ENCODE measurements at places on chromosomes 2 and 18.

DNA sequence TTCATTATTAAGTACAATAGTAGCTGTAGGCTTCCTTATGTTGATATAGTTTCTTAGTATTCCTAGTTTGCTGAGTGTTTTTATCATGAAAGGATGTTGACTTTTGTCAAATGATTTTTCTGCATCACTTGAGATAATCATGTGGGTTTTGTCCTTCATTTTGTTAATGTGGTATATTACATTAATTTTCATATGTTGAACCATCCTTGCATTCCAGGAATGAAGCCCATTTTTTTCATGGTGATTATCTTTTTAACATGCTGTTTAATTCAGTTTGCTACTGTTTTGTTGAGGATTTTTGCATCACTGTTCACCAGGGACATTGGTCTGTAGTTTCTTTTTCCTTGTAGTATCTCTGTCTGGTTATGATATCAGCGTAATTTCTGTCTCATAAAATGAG lies 82.9 kb upstream of the CNGA3 start:
- no peak for DNase-seq

GRCh38 chr2:106057206-106057605 lies 136.9 kb downstream of the UXS1 start:
- no peak for DNase-seq

DNA sequence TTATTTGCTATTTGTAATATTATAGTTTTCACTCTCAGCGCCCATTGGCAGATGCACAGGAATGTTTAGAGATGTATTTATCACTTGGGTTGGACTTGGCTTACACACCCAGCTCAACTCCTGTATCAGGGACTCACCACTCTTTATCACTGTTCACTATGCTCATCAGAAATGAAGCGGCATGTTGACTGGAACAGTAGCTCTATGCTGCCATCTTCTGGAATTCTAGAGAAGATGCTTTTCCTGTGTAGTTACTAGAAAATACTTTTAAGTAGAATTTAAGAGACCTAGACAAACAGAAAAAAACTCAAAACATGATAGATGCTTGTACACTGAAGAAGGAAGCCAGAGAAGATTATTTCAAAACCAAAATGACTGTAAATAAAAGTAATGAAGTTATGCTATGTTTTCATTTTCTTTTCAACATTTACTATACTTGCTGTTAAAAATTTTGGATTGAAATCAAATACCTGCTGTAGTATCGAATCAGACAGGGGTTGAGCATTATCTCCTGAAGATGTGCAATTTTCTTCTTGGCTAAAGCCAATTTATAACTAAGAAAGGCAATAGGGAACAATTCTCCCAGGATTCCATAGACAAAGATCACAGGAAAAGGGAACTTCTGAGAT lies 47.4 kb upstream of the NXPH2 start:
- DNase-seq, result peak; percentile 80

DNA sequence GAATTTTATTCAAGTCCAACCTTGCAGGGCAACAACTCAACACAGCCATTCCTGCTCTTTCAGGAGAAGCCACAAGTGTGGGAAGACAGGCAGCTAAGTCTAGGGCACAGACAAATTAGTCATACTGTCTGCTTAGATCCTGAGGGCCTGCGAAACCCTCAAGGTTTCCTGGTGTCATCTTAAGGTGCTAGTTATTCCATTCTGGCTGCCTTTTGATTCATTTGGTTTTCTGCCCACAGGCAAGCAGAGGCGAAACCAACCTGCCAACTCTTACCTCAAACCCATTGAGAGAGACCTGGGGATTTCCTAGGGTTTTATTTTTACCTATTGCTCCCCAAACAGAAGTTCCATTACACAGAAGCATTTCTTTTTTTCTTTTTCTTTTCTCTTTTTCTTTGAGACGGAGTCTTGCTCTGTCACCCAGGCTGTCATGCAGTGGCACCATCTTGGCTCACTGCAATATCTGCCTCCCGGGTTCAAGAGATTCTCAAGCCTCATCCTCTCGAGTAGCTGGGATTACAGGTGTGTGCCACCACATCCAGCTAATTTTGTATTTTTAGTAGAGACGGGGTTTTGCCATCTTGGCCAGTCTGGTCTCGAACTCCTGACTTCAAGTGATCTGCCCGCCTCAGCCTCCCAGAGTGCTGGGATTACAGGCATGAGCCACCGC lies 23.7 kb upstream of the SCYGR1 start:
- DNase-seq, result no peak

DNA sequence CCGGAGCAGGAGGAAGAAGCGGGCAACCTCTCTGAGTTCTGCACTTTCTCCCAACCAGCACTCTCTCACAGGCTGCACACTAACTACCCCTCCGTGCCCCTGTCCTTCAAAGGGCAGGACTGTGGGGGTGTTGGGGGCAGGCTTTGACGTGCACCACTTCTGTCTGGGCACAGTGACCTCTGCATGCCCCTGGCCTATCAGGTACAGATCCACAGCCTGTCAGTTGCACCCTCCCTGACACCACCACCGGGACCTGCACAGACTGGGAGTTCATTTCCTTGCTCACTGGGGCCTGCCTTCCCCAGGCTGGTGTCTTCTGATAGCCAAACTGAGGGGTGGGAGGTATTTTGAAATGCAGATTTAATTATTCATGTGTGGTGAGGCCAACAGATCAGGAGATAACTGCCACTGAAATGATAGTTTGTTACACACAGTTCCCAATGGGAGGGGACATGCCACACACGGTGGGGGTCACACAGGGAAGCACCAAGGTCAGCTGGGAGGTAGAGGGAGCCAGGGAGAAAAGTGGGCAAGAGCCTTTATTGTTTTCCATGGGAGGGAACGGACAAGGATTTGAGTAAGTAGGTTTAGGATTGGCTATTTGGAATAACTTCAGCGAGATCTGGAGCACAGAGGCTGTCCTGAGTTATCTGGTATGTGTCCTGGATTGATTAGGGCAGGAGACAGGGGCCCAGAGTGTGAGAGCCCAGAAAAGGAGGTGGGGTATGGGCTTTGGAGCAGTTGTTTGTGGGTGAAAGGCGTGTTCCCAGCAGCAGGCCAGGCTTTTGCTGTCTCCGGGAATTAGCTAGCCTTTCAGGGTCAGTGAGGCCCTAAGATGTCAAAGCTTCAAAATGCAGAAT lies 251.6 kb downstream of the AFF3 start:
- DNase-seq, result no peak

- DNase-seq, result no peak
Observed at GRCh38 chr18:63303547-63303946, 16.0 kb downstream of the BCL2 start.

GRCh38 chr2:216034065-216034464 lies 20.7 kb upstream of the MREG start:
- peak; percentile 82 for DNase-seq

- no peak for DNase-seq
Observed at GRCh38 chr2:164952057-164952702, 3.1 kb downstream of the SLC38A11 start.

Data from tongue (tissue), 3 donors.